NCI-H2081 treated with DMSO at 0.1 percent for 48 hours (cell line): ENCODE measurements at places on chromosomes 2 and 18.

DNA sequence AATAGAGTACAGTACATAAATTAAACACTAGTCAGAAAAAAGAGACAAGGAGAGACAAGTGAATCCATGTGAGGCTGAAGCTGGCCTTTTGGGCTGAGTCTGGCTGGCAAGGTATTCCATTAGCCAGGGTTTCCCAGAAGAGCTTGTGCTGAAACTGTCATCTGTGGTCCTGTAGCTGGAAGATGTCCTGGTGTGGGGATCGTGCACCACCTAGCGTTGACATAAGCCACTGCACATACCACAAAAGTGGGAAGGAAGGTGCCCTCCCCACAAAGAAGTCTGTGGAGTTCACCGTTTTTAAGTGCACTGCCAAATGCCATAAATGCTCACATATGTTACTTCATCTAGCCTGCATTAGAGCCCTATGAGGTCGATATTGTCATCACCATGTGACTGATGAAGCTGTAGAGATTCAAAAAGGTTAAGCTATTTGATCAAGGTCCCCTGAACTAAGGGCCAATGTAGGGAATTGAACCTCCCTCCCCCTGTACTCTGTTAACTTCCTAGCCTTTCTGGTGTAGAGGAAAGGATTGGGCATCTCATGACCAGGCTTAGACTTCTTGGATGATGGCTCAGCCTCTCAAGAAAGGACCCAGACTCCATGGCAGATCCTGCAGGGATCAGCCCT, 31.9 kb upstream of the GALNT14 start:
- no peak for DNase-seq

GRCh38 chr2:24618144-24618543, 127.1 kb downstream of the NCOA1 start:
- DNase-seq: no peak

GRCh38 chr2:75574106-75574505, 13.4 kb upstream of the EVA1A start:
- no peak for DNase-seq

DNA sequence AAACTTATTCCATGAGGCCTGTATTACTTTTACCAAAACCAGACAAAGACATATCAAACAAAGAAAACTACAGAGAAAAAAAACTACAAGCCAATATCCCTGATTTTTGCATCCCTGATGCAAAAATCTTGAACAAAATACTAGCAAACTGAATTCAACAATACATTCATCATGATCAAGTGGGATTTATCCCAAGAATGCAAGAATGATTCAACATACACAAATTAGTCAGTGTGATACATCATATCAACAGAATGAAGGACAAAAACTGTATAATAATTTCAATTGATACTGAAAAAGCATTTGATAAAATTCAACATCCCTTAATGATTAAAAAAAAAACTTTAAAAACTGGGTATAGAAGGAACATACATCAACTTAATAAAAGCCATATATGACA, 106.8 kb downstream of the SLC39A10 start:
- no peak for DNase-seq
